Activated CD8-positive, alpha-beta memory T cell treated with anti-CD3 and anti-CD28 coated beads for 4 hours (primary cell): ENCODE measurements at places on chromosomes 1 and 21.

- no peak for DNase-seq
Observed at GRCh38 chr1:209673631-209674417, 1.4 kb upstream of the G0S2 start.

GRCh38 chr1:214503553-214503952 lies 47.8 kb downstream of the PTPN14 start:
- no peak for DNase-seq

- DNase-seq, result no peak
Observed at GRCh38 chr1:48943393-48943792, 166.7 kb upstream of the BEND5 start.

DNA sequence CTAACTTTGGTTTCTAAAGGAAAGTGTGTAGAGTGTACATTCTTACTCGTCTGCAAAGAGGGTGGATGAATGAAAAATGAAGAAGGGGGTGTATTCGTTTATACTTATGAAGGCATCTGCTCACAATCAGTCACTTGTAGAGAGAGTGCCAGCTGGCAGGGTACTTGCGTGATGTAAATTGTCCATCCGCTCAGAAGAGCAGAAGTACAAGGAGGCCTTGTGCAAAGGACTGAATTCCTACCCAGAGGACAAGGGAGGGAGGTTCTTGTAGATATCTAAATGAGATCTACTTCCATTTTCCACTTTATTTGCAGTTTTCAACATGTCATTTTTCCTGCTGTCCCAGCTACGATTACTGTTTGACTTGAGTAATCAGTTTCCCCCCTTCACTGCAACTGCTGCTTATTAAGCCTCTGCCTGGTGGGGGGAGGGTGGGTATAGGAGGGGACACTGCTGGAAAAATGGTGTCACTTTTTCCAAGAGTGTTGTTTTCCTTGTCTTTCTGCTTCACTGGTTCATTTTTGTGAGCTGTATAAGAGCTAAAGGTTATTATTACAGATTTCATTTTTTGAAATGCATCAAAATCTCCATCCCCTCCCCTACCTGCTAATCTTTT lies 67.3 kb downstream of the LAMC1 start:
- no peak for DNase-seq

GRCh38 chr1:28803051-28803450 lies 8.9 kb upstream of the OPRD1 start:
- no peak for DNase-seq

- DNase-seq, result no peak
Observed at GRCh38 chr1:41582851-41583657, 98.6 kb upstream of the EDN2 start.

- DNase-seq, result no peak
Observed at GRCh38 chr1:178690496-178690895, 34.5 kb upstream of the RALGPS2 start.

- no peak for DNase-seq
Observed at GRCh38 chr1:203425663-203425975, 50.0 kb upstream of the PRELP start.

- DNase-seq, result no peak
Observed at GRCh38 chr1:222691016-222691415, 21.3 kb downstream of the AIDA start.

DNA sequence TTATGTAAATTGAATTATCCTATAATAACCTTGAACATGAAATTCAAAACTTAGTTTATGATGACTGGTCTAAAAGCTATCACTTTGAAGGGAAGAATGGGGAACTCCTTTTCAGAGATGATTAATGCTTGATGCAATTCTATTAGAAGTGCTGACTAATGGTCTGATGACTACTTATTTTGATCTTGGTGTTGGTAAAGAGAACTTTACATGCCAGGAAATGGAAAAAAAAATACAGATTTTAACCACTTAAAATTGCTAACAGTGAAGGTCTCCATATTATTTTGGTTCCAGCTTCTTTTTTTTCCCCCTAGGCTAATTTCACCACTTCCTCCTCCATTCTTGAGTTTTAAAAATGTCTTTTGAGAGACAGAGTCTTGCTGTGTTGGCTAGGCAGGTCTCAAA lies 22.9 kb downstream of the S1PR1 start:
- DNase-seq, result no peak

GRCh38 chr1:22289307-22289995 lies 146.6 kb upstream of the WNT4 start:
- DNase-seq, result no peak

DNA sequence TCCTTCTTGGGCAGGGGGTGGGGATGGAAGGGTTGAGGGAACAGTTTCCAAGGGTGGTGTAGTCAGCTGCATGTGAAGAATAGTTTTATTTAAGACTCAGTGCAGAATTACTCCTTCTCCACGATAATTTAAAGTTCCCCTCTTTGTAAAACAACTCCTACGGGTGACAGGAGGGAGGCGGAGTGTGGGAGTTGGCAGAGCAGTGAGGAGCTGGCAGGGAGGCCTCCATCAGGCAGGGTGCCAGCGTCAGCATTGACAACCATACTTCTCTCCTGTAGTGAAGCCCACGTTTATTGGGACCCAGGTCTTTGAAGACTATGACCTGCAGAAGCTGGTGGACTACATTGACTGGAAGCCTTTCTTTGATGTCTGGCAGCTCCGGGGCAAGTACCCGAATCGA lies 93.8 kb downstream of the MTR start:
- DNase-seq, result no peak

- DNase-seq, result no peak
Observed at GRCh38 chr1:173005196-173005864, 45.4 kb downstream of the TNFSF18 start.

DNA sequence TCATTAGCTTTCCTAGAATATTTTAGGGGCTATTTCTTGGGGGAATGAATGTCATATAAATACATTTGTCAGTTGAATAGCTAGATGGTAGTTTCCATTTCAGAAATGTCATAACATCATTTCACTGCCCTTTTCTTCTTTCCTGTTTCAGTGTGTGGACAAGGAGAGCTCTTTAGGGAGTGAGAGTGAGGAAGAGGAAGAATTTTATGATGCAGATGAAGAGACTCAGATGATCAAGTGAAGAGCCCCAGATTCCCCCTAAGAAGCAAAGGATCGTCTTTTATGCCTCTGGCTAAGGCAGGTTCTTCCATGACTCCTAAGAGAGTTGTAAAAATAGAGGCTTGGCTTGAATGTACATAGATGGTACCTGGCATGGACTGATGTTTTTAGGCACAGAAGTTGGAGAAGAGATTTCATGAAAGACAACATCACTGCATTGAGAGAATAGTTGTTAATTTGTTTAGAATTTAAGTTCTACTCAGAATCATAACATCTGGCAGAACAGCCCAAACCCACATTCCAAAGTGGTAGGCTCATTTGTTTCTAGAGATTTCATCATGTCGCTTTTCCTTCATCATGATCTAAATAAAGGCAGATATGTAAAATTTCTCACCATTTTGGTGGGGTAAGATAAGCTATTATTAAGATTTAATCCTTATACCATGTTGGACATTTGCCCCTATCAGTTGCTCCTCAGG lies 44.2 kb upstream of the MAB21L3 start:
- DNase-seq, result no peak

DNA sequence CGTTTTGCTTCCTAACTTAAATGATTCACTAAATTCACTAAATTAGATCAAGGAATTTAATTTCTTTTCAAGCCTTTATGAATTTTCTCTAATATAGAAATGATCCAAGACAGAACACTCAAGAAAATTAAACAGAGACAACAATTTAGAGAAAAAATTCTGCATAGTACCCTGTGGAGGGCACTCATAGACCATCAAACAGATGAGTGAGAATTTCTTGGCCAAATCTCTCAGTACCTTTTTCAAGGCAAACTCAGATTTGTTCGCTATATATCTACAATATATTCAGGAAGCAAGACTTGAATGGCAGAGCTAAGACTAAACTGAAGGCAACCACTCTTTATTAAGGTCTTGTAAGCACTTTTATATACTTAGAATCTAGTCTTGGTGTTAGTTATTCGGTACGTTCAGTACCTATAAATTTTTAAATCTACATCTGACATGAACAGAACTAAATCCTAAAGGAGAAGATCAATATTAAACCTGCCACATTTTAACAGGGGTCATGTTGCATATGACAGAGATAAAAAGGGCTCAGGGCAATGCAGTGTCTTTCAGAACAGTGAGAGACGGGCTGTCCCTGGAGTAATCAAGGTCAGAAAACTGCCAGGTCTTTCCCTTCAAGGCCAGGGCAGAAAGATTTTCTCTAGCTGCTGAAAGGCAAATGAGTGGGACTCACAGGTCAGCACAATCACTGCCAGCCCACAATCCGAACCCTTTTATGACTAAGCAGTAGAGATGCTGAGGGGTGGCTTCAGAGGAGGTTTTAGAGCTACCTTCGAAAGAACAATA lies 118.8 kb upstream of the TMPRSS15 start:
- no peak for DNase-seq

- DNase-seq, result no peak
Observed at GRCh38 chr1:212951947-212952640, 1.8 kb downstream of the VASH2 start.

DNA sequence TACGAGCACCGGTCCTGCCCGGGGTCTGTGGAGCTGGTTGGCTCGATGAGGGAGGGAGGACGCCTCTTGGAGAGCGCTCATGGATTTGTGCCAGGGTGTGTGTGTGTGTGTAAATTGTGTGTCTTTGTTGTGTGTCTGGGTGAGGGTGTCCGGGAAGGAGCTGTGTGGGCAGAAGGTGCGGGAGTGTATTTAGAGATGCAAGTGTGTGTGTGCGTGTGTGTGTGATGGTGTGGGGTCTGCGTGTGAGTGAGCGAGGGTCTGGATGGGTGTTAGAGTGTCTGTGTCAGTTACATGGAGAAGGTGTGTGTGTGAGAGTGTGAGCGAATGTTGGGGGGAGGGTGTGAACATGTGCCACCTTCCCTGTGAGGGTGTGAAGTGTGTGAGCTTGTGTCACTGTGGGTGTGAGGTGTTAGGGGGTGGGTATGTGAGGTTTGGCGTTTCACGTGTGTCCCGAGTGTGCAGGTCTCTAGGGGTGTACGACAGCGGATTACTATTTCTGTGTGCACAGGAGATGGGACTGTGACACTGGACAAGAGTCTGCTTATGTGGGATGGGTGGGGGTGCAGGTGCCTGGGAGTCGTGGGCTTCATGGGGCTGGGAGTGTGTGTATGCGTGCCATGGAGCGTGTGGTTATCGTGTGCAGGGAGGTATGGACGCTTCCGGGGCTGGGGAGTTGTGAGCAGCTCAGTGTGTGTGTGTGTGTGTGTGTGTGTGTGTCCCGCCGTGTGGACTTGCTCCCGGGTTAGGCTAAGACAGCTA lies 880 bp downstream of the IGSF21 start:
- DNase-seq, result no peak

DNA sequence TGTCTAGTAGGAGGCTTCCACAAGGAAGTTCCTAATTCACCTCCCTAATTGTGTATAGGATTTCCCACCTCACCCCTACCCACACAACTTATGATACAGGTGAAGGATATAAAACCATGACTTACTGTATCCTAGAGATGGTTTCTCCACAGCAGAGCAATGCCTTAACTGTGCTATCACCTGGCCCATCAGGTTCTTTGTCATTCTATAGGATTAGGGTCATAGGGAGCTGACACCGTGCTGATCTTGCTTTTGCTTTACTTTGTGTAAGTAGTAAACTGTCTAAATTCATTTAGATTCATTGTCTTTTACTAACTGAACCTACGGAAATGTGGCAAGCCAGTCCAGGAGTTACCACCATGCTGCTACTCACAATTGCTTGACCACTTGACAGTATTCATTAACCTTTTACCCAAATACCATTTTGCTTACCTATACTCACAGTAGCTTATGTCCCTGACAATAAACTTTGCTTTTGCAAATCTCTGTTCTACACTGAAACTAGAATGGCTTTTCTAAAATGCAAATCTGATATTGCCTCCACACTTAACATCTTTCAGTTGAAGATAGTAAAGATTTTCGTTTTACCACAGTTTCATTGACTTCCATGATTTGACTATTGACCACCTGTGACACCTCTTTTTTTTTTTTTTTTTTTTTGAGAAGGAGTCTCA lies 147.6 kb downstream of the IFI44 start:
- DNase-seq, result no peak

- DNase-seq, result peak; percentile 24
Observed at GRCh38 chr1:109773203-109773899, 9.6 kb upstream of the EPS8L3 start.

DNA sequence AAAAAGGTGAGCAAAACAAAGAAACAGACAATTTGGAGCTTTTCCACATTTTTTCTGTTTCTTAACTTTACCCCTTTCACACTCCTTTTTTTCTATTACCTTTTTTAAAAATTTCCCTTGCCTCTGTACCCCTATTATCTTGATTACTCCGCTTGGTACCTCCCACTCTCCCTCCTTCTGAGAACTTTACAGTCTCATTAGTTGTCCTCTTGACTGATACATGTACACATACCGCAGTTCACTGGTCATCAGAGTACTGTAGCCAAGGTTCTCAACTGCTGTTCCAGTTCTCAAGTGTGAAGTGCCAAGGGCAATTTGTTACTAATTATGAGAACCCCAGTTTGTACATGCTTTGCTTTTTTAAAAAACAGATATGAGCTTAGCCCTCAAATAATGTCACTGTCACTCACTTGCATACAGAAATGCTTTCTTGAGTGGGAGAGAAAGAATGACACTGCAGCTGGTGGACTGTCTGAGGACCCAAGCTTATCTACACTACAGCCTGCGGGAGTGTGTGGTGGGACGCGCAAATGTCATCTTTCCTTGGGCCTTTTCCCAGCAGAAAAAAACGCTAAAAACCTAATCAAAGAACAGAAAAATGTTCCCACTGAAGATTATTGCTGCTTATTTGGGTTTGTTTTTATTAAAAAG lies 160.8 kb downstream of the DISP1 start:
- no peak for DNase-seq

GRCh38 chr21:42031816-42032215 lies 21.7 kb upstream of the ZBTB21 start:
- DNase-seq, result no peak

GRCh38 chr21:31977816-31978215 lies 105.0 kb downstream of the HUNK start:
- no peak for DNase-seq

DNA sequence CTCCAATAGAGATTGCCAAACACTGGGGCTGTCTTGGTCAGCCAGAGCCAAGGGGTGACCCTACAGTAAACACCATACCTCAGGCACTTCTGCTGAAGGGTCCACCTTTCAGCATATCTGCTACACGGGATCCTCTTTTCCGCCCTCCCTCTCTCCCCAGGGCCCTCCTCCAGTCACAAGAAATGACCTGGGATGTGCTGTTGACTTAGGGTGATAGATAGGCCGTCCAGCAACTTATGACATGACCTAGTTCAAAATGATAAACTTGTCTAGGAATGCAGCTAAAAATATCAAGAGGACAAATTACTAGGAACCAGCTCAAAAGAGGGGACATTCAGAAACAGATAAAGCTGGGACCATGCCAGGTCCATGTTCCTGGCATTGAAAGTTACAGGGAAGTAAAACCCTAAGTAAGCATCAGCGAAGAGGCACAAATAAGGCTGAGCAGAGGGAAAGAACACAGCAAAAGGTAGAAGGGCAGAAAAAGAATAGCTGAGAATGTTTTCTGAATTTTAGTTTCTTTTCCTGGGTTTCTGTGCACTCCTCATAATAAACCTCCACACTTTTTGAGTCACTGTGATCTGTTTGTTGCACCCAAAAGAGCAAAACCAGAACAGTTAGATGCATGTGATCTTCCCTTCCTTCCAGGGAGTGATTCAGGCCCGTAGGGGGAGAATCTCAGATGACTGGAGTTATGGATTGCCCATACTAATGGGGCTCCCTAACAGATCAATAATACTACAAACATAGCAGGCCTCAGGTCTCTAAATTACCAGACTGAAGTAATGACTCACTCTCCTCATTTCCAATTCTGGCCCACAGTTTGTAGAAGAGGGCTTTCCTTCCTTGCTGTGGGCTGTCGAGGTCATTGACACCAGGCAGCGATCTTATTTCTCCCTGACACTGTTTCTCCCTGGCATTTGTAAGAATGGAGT lies 48.9 kb upstream of the F3 start:
- DNase-seq, result no peak
